ENCODE measurements at places on chromosomes 11 and 22.

GRCh38 chr11:128789497-128790150 lies 77.5 kb downstream of the KCNJ1 start:
- no peak for DNase-seq

- DNase-seq, result no peak
Observed at GRCh38 chr11:14906993-14907392, 15.0 kb upstream of the CYP2R1 start.

- DNase-seq, result no peak
Observed at GRCh38 chr22:23305321-23305910, 125.1 kb downstream of the BCR start.

- no peak for DNase-seq
Observed at GRCh38 chr11:113979431-113979830, 4.5 kb downstream of the HTR3A start.

DNA sequence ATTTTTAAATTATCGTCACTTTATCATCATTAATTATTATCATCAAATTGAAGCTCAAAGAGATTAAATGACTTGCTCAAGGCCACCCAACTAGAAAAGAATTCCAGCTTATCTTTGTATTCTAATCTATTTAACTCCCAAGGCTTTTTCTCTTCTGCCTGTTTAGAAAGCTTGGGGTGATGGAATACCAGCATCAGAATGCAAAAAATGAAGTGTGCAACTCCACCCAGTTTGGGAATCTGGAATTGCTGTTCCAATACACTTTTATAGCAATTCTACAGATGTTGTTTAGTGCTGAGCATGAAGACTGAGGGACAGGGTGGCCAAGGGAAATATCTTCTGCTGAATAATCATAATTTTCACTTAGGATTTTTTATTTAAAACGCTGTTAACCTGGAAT lies 97.2 kb upstream of the FIBIN start:
- no peak for DNase-seq

- no peak for DNase-seq
Observed at GRCh38 chr11:87803748-87804147, 371.5 kb downstream of the RAB38 start.

- DNase-seq, result no peak
Observed at GRCh38 chr11:16611926-16612565, 126.4 kb upstream of the C11orf58 start.

DNA sequence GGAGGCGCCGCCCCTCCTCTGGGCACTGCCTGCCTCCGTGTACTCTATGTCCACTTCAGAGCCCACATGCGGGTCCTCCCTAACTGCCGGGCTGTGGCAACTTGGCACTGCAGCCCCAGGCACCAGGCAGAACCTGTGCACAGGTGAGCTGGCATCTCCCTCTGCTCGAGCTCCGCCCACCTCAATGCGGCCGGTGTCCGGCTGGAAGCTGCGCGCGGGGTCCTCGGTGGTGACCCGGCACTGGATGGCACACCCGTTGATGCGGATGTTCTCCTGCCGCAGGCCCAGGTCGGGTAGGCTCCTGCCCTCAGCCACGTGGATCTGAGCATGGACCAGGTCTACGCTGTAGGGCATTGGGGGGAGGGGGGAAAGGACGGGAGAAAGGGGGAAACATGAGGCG lies 9.1 kb downstream of the LRFN4 start:
- DNase-seq, result no peak

DNA sequence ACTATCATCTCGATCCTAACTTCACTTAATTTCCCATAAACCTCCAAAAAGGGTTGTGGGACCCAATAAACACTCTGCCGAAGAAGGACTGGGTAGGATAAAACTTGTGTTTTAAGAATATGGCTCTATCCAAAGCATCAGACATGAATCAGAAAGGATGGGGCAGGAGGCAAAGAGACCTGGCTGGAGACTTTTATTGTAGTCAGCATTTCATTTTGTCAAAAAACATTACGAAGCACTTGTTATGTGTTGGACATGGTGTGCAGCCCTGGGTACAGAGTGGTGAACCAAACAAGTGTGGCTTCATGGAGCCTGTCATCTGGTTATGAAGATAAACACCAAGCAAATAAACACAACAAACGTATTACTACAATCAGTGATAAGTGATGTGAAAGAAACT lies 17.3 kb downstream of the IL10RA start:
- no peak for DNase-seq

GRCh38 chr11:74791333-74792100 lies 42.9 kb downstream of the RNF169 start:
- no peak for DNase-seq

- no peak for DNase-seq
Observed at GRCh38 chr11:111537336-111537860, 3.1 kb upstream of the LAYN start.

- no peak for DNase-seq
Observed at GRCh38 chr11:119599864-119600541, 129.0 kb downstream of the NECTIN1 start.

DNA sequence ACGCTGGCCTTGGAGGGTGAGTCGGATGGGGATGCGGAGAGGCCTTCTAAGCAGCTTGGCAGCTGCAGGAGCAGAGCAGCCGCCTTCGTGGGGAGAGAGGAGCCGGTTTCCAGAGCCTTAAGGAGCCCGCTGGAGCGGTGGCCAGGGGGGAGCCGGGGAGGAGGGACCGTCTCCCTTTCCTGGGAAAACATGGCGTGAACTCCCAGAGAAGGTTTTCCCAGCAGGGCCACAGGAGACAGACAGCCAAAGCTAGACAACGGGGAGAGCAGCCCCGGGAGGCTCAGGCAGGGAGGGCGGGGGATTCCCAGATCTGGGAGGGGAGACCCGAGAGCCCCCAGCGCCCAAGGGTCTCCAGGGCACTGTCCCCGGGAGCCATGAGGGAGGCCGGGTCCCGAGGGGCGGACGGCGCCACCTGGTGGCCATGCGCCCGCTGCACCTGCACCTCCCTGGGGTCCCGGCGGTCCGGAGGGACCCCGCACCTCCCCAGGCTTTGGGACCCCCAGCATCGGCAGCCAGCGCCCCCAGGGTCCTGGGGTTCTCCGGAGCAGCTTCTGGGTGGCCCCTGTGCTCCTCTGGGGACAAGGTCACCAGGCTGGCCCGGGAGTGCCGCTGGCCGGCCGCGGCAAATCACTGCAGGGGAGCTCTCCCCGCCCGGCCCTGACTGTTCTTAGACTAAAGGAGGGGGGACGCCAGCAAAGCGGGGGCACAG lies 2.4 kb upstream of the SYT8 start:
- peak; percentile 37 for DNase-seq

GRCh38 chr11:109984634-109985289 lies 108.4 kb upstream of the ZC3H12C start:
- DNase-seq, result no peak

GRCh38 chr11:123190518-123190917 lies 4.5 kb downstream of the CLMP start:
- no peak for DNase-seq

GRCh38 chr11:2374456-2375201 lies 2.5 kb upstream of the CD81 start:
- no peak for DNase-seq

DNA sequence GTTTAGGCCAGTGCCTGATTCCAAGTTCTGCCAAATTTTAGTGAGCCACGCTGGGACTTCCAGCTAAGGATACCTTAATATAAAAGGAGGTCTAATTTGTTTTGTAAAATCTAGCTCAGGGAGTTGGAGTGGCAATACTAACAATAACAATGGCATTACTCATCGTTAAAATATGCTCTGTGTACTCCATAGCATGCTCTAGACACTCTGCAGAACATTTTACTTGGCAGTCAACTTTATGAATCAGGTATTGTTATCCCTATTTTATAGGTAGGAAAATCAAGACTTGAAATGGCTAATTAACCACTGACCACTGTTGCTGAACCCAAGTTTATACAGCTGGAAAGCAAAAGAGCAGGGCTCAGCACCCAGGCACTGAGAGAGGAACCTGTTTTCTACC lies 485.0 kb upstream of the KIRREL3 start:
- no peak for DNase-seq

DNA sequence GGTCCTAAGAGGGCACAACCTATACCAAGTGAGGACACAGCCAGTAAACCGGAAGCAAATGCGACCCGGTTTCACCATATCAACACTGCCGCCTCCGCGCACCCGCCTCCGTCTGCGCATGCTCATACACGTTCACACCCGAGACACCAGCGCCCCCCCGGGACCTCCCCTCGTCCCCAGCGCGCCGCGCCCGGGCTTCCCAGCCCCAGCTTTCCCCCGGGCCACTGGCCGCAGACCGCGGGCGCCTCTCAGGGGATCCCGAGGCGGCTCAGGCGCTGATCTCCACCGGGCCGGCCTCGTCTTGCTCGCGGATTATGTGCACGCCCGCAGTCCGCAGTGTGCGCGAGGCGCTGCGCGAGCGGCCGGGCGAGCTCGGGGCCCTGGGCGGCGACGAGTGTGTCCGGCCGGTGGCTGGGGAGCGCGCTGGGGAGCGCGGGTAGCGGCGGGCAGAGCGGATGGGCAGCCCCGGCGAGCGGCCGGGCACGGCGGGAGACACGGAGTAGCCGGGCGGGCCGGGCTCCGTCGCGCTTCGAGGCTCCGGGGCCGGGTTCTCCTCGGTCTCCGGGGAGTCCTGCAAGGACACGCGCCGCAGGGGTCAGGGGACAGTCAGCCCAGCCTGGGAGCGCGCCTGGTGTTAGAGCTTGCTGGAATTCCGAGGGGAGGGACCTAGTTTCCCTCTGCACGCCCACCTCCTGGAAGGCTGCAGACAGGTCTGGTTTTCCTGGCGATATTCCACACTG lies 2.0 kb downstream of the HEPN1 start:
- DNase-seq, result peak; percentile 19

GRCh38 chr11:45885274-45885920 lies at the start of gene MAPK8IP1:
Gene MAPK8IP1 (plus strand): TSS chr11:45885651. CDS start chr11:45885821, 170 bp downstream.
- DNase-seq, result peak; percentile 29

DNA sequence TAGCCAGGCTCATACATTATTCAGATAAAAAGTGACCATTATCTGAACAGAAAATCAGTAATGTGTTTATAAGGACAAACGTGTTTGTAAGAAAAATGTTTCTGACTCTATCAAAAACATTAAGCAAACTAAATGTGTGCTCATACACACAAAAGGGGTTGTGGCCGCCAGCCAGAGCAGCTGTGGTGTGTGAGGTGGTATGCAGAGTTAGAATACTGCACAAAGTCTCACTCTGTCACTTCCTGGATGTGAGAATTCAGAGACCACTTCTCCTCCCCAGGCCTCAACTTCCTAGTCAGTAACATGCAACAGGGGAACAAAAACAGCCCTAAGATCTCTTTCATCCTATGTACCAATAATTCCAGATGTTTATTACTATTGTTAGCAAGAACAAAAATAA lies 9.4 kb downstream of the OR5B21 start:
- DNase-seq, result no peak

DNA sequence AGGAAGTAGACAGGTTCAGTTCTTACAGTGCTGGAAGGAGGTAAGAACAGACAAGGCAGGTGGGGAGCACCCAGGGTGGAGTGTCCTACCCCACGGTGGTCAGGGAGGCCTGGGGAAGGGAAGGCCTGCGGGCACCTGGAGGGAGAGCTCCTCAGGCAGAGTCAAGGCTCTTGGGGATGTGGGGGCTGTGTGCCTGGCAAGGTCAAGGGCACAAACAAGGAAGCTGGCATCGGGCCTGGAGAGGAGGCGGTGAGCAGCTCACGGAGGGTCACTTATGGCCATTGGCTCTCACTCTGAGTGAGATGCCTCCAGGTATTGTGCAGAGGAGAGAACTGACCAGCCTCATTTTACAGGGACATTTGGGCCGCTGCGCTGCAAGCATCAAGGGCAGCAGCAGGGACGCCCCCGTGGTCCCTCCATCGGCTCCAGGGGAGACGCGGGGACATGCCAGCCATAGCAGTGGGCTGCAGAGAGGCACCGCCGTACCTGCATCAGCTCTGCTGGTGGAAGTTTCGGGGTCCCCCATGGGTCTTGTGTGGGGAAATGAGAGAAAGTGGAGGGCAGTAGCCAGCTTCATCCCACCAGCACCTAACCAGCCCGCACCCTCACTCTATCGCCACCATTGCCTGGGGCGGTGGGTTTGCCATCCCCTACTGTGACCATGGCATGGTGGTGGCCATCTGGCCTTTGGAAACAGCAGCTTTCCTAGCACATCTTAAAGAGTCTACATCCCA lies 37.5 kb upstream of the RTL6 start:
- DNase-seq, result no peak

- DNase-seq, result no peak
Observed at GRCh38 chr22:19430890-19431541, 517 bp downstream of the HIRA start.

DNA sequence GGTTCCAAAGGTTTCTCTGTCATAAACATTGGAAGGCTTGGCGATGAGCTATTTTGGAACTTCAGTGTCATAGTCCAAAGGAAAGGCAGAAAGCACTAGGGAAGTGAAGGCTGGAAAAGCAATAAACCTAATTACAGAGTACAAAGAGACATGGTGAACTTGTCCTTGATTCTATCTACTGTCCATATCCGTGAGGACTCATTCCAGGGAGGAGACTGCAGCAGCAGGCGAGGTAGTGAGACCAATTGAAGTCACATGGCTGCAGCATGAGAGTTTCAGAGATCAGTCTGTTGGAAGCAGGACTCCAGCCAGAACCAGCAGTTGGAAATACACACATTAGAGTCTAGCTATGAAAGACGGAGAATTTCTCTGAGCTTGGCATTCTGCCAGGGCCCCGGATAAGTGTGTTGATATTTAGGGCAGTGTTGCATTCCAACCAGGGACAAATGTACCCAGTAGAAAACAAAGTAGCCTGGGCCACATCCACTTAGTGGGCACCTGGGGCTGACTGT lies 54.1 kb upstream of the ARHGAP42 start:
- DNase-seq, result no peak

- no peak for DNase-seq
Observed at GRCh38 chr22:26889802-26890201, 232.4 kb downstream of the MIAT start.

DNA sequence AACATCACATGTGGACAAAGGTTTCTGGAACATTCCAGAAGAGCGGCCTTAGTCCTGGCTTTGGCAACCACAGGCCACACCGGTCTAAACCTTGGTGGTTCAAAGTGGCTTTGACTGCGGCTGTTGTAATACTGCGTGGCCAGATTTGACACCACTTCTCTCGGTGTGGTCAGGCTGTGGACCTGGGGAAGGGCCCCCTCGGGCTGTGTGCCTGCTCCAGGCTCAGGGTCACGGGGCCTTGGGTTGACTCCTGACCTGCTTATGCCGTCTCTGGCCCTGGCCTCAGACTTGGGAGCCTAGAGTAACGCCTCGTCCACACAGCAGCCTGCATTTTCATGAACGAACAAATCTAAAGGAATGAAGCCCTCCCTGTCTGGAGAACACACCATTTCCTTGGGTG lies 118.0 kb downstream of the PHF21B start:
- no peak for DNase-seq

DNA sequence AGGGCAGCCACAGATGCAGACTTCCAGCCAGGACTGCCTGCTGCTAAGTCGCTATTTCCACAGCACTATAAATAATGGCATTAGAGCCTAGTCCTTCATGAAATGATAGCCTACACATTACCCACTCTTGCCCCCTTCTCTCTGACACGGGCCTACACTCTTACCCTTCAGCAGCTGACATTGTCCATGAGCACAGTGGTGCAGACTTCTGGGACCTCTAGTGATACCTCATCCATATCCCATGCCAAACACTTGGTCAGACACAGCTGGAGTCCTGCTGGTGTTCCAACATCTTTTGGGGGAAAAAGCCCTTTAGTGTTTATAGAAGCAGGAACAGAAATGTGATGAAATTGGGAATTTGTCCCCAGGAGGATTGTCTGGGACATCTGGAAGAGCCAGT lies 43.4 kb upstream of the RAB1B start:
- no peak for DNase-seq

- DNase-seq, result no peak
Observed at GRCh38 chr11:33802194-33802950, 28.1 kb upstream of the FBXO3 start.

All from T-helper 22 cell (primary cell).